ENCODE measurements at places on chromosomes 2 and 18.

DNA sequence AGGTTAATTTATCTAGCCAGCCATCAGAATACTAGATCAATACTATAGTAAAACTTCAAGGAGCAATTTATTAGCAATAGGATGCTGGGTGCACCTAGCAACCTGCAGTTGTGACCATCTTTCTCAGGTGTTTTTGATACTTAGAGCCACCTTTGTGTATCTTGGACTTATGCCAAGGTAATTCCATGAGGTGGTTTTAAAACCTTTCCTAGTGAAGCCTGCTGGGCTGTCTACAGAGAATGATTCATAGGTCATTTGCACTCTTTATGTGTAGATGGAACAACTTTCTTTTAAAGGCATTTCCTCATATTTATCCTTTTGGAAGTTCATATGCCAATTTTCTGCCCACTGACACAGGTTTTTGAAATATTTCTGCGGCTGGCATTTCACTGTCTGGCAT lies 1030.1 kb upstream of the POU3F3 start:
- DNase-seq = peak; percentile 52

- DNase-seq = no peak
Measured at GRCh38 chr2:216804357-216805350, 55.2 kb downstream of the TNP1 start.

- DNase-seq = no peak
Measured at GRCh38 chr2:71846669-71847291, 300.9 kb downstream of the CYP26B1 start.

GRCh38 chr2:174180165-174180724 lies 68.1 kb downstream of the OLA1 start:
- no peak for DNase-seq

DNA sequence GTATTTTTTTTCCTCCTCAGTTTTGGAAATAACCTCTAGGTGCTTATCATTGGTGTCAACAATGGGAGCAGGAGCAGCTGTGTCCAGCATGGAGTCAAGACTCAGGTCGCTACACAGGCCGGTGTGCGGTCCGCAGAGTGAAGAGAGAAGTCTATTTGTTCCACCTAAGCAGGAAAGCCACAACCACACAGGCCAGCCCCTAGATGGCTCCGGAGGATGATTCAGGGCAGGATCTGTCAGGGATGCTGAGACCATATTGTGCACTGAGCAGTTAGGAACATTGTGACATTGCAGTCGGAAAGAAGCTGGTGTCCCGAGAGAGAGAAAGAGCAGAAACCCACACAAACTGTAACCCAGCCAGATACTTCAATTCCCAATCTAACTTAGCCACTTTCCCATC lies 136.9 kb downstream of the GAREM1 start:
- DNase-seq = peak; percentile 63

DNA sequence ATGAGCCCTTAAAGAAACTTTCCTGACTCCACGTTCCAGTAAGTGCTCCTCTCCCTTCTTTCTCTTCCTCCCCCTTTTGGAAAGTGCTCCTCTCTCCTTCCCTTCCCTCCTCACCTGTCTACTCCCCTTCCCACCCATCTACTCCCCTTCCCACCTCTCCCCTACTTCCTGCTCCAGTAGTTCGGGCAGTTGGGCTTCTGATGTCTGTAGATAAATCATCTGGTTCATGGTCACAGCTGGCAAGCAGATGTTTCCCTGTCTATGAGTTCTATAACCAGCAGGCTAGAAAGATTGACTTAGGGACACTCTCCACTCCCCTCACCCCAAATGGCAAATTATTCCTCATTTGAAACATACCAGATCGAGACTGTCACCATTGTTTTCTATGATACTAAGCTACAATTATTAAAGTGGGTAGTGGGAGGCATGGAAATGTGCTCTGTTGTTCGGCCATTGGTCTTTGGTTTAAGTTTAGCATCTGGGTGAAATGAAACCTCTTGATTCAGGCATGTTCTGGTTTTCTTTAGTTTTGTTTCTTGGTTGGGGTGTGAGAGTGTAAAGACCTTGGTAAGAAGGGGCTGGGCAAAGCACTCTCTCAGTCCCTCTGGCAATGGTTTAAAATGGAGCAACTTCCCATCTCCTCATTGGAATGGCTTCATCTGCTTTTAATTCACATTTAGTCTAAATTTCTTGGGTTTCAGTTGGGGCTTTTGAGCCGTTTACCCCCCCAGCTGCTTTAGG lies 413.2 kb upstream of the SPRED2 start:
- no peak for DNase-seq

GRCh38 chr2:231890896-231891513 lies 35.2 kb downstream of the NPPC start:
- DNase-seq = no peak

DNA sequence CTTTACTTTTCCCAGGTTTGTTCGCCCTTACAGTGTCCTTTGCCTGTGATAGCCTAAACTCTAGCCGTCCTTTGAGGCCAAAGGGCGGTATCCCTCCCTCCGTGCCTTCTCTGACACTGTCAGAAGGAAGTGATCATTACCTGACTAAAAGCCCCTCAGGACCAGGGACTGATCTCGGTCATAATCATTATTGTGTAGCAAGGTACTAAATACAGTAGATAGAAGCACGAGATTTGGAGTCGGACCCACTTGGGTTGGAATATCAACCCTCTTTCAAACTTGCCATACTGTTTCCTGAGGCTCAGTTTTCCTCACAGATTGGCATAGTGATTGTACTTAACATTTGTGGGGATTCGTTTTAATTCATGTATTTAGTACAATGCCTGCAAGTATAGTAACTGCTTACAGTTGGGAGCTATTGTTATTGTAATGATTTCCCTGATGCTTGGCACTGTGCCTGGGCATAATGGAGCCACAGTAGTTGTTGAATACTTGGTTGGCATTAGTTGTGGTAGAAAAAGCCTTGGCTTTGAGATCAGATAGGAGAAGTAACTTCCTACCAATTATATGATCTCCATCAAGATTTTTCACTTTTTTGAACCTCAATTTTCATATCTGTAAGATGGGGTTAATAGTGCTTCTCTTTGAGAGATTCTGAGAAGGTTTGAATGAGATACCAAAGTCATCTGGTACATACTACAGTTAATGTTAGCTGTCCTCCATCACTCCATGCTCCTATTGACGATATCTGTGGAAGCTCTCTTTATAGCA lies 836 bp downstream of the STK11IP start:
- no peak for DNase-seq

DNA sequence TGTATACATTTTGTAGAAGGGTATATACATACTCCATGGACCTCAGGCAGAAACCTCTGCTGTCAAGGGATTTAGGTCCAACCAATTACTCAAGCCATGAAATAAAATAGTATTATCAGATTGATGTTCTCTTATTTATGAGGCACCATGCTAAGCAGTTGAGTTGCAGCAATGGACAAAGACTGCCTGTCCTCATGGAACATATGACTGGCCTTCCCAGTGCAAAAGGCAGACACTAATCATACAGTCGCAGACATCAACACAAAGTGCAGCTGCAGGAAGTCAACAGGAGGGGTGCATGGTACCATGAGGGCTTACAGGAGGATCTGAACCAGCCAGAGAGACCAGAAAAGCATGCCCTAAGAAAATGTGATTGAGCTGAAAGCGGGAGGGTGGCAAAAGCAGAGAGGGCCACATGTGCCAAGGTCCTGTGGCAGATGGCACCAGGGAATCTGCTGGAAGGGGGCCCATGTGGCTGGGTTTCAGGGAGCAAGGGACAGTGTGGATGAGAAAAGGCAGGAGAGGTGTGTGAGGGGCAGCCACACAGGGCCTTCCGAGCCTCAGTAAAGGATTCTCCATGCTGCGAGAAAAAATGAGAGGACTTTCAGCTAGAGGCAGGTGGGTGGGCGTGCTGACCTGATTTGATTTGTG lies 61.4 kb upstream of the RNF152 start:
- DNase-seq = no peak

Data from T47D (cell line).